ENCODE measurements at places on chromosomes 13 and 19.
A peak's percentile ranks its signal among the peaks of the same experiment; 100 is the strongest.

DNA sequence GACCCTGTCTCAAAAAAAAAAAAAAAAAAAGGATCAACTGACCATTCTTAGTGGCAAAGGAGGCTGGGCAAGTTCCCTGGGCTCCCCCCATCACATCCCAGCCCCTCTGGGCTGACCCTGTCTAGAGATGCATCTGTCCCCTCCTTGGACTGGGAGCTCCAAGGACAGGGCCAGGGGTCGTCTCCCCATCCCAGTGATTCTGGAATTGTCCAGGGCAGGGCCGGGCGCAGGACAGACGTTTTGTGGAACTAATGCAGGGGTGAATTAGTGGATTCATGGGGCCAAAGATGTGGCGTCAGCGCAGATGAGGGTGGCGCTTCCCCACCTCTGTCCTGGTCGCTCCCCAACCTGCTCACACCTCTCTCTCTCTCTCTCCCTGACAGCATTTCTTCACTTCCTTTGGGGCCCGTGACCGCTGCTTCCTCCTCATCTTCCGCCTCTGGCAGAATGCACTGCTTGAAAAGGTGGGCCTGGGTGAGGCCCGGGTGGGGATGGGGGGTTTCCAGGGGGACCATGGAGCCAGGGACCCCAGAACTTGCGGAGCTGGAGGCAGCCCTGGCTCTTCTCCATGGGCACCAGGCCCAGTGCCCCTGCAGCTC, 11.1 kb downstream of the GRAMD1A start:
- no peak for DNase-seq

DNA sequence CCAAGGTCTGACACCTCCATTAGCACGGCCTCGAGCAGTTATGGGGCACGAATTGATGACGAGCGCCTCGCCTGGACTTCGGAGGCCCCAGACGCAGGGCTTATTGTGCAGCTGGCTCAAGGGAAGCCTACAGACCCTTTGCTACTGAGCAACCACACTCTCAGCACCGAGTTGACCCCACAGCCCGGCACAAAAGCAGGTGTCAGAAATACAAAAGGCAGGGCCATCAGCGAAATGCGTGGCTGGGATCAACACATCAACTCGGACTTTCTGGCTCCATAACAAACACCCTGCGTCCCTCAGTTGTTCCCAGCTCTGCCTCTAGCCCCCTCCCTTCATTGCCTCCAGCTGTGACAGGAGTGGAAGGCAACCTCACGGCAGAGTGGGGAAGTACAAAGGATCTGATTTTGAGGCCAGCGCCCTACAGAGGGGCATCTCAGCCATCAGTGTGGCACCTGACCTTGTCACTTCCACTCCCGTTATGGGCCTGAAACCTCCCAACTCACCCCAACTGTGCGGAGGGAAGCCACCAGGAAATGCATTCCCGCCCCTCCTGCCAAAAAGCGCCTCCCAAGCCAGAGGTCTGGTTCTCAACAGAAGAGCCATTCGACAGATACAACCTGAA, 18.0 kb downstream of the PEPD start:
- DNase-seq, result no peak

DNA sequence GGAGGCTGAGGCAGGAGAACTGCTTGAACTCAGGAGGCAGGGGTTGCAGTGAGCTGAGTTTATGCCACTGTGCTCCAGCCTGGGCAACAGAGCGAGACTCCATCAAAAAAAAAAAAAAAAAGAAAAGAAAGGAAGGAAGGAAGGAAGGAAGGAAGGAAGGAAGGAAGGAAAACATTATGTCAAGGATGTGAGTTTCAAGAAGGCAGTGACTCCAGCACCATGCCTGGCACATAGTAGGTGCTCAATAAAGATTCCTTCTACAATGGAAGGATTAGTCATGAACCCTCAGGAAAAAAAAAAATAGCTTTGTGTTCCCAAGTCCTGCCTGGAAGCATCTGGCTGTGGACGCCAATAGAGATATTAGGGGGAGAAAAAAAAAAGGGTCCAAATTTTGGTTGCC, 10.1 kb upstream of the ZNRF4 start:
- no peak for DNase-seq

DNA sequence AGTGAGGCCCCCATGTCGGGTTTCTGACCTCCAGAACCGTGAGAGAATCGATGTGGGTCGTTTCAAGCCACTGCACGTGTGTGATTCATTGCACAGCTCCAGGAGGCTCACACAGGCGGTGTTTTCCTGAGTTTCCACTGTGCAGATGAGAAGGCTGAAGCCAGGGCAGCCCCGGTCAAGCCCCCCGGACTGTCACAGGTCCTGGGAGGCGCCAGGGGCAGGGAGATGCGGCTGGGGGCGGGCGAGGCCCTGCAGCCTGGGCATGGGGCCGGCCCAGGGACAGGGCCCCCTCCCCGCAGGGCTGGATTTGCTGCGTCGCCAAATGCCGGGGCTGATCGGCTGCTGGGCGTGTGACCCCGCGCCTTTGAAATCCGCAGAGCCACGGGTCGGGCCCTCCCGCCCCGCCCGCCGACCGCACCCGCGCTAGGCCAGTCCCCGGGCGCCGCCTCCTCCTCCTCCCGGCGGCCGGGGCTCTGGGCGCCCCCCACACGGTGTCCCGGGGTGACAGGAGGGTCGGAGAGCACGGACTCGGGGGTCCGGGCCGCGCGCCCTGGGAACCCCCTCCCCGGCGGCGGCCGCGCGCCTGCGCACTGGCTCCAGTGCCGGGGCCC, 9.9 kb upstream of the MKNK2 start:
- peak; percentile 79 for DNase-seq

- DNase-seq, result no peak
These were observed 19.2 kb downstream of the RYR1 start for GRCh38 chr19:38452430-38453366.

GRCh38 chr19:16347706-16348105, 23.1 kb downstream of the KLF2 start:
- no peak for DNase-seq

DNA sequence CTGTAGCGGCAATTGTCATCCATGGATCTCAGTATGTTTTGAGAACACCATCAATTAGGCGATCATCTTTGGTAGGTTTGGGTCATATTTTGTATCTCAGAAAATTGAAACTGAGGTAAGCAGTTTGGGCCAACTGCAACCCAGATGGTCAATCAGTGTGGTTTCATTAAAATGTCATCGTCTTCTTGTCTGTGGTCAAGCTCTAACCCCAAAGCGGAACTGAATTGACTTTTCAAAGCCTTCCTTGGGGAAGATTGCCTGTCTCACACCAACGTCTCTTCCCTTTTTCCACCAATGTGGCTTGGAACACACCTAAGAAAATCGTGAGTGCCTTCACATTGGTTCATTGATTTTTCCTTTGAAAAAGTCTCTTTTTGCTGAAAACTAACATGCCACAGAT, 56.3 kb upstream of the UBAC2 start:
- no peak for DNase-seq

GRCh38 chr13:112685896-112686295, 3.9 kb upstream of the ATP11A start:
- no peak for DNase-seq

GRCh38 chr13:59144700-59145099, 1019.0 kb downstream of the DIAPH3 start:
- no peak for DNase-seq

- DNase-seq, result no peak
These were observed 733 bp upstream of the ENOX1 start for GRCh38 chr13:43787518-43787891.

DNA sequence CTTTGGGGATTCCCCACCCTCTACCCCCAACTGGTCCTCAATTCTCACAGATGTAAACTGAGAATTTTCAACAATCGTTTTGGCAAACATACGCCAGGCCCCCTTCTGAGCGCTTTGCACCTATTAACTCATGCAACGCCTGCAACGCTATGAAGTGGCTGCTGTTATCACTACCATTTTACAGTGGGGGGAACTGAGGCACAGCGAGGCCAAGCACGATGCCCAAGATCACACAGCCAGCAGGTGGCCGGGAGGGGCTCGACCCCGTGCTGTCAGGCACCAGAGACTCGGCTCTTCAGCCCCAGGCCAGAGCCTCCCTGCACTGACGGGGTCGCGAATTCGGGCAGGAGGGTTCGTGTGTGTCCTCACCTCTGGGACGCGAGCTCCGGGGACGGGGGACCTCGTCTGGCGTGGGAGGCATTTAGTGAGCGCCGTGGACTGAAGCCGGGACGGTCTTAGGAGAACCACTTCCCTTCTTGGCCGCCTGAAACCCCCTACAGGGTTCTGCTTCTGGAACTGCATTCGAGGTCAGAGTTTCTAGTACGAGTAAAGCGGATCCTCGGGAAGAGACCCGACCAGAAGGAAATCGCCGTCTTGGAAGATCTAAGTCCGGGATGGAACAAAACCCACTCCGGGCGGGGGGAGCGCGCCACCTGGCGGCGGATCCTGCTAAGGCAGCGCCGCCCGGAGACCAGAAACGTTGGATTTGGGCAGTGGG, 21.0 kb downstream of the ZNF114 start:
- peak; percentile 78 for DNase-seq

- DNase-seq, result no peak
These were observed 64.3 kb downstream of the RASL11A start for GRCh38 chr13:27334774-27335435.

GRCh38 chr13:113815151-113816058, 48.5 kb downstream of the GAS6 start:
- no peak for DNase-seq

- DNase-seq, result no peak
These were observed 44.9 kb upstream of the MEDAG start for GRCh38 chr13:30861163-30861562.

GRCh38 chr13:43316946-43317353, 293.6 kb downstream of the DNAJC15 start:
- DNase-seq, result no peak

GRCh38 chr19:2528675-2529101, 52.8 kb downstream of the GADD45B start:
- no peak for DNase-seq

DNA sequence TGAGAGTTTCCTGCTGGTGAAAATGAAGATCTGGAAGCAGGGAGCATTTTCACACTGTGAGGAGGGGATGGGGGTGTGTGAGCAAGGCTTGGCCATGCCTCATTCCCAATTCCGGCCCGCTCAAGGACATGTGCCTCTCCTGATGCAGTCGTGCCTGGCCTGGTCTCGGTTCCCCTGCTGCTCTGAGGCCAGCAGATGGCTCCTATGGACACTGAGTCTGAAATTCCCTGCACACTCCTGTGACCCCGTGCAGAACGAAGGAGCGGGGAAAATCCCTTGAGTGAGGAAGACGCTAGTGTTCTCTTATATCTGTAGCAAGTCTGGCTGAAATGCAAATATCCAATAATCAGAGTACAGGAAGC, 363 bp upstream of the ZNF763 start:
- no peak for DNase-seq

DNA sequence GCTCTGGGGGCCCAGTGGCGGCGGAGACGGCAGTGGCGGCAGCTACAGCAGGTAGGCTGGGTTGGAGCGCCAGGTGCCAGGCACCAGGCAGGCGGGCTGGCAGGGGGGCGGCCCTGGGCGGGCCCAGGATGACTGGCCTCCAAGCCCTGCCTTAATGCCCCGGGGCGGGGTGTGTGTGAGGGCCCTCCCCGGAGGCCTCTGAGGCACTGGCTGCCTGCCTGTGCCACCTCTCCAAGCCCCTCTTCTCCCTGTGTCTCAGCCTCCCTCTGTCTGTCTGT, at the start of gene KLK11:
Gene KLK11 (minus strand): TSS at position 63 of the 278 bp plus-strand sequence. CDS start 985 bp downstream, outside the sequence.
- no peak for DNase-seq

GRCh38 chr19:51594774-51595109, 23.7 kb downstream of the ZNF175 start:
- no peak for DNase-seq

- no peak for DNase-seq
These were observed 61.3 kb downstream of the COL4A2 start for GRCh38 chr13:110368408-110368807.

DNA sequence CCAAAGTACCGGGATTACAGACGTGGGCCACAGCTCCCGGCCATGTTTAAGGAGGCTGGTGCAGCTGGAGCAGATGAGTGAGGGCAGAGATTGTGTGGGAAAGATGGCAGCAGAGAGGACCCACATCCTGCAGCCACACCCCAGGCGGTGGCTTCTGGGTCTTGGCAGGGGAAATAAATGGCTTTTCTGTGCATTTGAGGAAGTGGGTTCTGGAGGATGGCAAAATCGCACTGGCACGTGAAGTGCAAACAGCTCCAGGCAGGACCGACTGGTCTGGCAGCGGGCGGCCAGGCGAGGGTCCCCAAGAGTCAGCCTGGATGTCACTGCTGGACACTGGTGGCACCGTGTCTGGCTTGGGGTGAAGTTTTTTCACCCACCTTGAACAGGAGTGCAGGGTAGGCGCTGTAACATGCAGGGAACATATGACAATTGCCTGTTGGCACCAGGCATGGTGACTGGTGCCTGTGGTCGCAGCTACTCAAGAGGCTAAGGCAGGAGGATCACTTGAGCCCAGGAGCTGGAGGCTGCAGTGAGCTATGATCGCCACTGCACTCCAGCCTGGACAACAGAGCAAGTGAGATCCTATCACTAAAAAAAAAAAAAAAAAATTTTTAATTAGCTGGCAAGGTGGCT, 8.4 kb downstream of the B3GNT3 start:
- DNase-seq, result no peak

- no peak for DNase-seq
These were observed 38.3 kb upstream of the HMGB1 start for GRCh38 chr13:30504081-30504480.

- no peak for DNase-seq
These were observed 36.9 kb upstream of the GGACT start for GRCh38 chr13:100625447-100625846.

Measured in anterior cingulate cortex (tissue), 58 donors.